Lung (tissue), 17 donors: ENCODE measurements at places on chromosomes 3 and 15. TPM values are rescaled to one million over a fixed set of nuclear protein-coding genes. Genes with fewer than 3 reads are reported as not detected.

PCYT1A gene
- polyA plus RNA-seq, result 42.8 TPM

HYAL1 gene
- polyA plus RNA-seq, result 24.6 TPM

SNRPA1 gene
- 55.8 TPM for polyA plus RNA-seq

FSD2 gene
- not detected for polyA plus RNA-seq

SPATA12 gene
- polyA plus RNA-seq, result 0.08 TPM

GP5 gene
- 0.06 TPM for polyA plus RNA-seq

CSPG5 gene
- polyA plus RNA-seq, result 7.7 TPM

SLC28A2 gene
- 0.10 TPM for polyA plus RNA-seq

GOLGA8Q gene
- 0.47 TPM for polyA plus RNA-seq

PCSK6 gene
- polyA plus RNA-seq, result 5.2 TPM

DPH6 gene
- polyA plus RNA-seq, result 8.7 TPM

CCDC71 gene
- polyA plus RNA-seq, result 29.3 TPM

CASR gene
- 0.02 TPM for polyA plus RNA-seq

AHSG gene
- not detected for polyA plus RNA-seq

HHATL gene
- polyA plus RNA-seq, result 0.60 TPM
